ENCODE measurements at places on chromosomes 13 and 19. TPM values are rescaled to one million over a fixed set of nuclear protein-coding genes. Genes with fewer than 3 reads are reported as not detected.

The C13orf42 gene
- total RNA-seq = not detected

The PRR22 gene
- 3.6 TPM for total RNA-seq

The MAST3 gene
- 0.20 TPM for total RNA-seq

DNA sequence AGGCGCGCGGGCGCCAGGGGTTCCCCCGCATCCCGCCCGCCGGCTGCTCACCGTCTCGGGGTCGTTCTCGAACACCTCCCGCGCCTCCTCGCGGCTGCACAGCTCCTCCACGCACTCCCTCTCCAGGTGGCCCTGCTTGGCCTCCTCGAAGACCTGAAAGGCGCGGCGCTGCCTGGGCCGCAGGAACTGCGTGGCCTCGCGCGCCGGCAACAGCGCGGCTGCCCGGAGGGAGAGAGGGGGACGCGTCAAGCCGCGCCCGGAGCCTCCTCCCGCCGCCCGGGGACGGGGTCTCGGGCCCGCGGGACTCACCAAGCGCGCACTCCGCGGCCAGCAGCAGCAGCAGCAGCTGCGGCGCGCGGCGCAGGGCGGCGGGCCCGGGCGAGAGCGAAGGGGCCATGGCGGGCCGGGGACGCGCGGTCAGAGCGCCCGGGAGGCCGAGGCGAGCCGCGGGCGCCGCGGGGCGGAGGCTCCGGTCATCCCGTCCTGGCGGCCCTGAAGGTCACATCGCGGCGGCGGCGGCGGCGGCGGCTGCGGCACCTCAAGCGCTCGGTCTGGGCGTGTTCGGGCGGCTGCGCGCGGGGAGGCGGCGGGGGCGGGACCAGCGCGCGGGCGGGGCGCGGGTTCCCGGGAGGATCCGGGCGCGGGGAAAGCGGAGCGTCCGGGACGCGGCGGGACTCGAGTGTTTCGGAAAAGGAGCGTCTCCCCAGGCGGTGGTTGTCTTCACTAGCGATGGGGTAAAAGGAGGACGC, at the start of gene GAS6:
TSS of gene GAS6 (minus strand) at position 553 of the 749 bp plus-strand sequence. CDS start at position 397, 156 bp downstream.
- peak; percentile 72 for DNase-seq

GRCh38 chr19:40055049-40055448, 982 bp downstream of the ZNF780B start:
- DNase-seq = no peak

DNA sequence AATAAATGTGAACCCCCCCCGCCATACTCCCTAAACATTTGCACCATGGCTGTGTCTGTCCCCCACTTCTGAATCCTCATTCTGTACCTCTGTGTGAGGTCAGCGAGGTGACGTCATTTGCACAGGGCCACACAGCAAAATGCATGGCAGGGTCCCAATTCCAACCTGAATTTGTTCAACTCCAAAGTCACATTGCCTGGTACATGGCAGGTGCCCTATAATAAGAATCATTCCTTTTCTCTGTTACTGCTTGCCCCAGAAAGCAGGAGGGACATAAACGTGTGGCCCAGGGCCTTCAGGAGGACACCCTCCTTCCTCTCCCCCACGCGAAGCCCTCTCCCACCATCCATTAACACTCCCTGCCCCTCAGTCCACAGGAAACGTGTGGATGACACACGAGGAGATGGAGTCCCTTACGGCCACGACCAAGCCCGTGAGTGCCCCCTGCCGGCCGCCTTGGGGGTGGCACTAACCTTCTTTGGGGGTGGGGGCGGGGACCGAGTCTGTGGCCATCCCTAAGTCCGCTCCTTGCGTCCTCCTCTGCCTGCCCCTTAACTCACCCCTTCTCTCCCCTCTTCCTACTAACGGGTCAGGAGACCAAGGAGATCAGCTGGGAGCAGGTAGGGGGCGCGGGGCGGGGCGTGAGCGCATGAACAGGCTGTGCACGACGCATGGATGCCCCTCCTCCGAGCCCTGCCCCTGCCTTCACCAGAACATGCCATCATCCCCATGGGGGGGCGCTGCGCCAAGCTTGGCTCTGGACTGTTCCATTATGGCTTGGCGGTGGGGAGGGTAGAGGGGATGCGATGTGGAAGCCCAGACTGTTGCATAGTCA, 9.4 kb downstream of the HRC start:
- peak; percentile 67 for DNase-seq

DNA sequence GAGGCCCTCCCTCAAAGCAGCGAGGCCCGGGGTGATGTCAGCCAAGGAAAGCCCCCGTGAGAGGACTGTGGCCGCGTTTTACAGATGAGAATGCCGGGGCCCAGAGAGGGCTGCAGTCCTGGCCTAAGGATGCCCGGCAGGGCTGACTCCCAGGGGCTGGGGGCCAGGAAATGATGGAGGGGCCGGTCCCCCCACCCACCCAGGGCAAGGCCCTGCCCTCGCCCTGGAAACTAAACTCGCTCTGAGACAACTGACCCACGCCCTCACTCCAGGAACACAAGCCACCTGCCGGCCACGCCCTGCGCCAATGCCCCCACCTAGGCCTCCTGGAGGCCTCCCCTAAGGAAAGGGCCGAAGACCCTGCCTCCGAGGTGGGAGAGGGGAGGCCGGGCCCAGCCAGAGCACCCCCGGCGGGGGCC, 7.2 kb downstream of the ZBTB7A start:
- DNase-seq = no peak

- no peak for DNase-seq
These were observed 15.0 kb downstream of the NFIX start for GRCh38 chr19:13010038-13010991.

Measured in MG63 (cell line).